Left hindlimb (tissue), 1 donor: ENCODE measurements at places on chromosomes 6 and 20.

- no peak for DNase-seq
Observed at GRCh38 chr6:152184917-152185574, 377.6 kb downstream of the ESR1 start.

DNA sequence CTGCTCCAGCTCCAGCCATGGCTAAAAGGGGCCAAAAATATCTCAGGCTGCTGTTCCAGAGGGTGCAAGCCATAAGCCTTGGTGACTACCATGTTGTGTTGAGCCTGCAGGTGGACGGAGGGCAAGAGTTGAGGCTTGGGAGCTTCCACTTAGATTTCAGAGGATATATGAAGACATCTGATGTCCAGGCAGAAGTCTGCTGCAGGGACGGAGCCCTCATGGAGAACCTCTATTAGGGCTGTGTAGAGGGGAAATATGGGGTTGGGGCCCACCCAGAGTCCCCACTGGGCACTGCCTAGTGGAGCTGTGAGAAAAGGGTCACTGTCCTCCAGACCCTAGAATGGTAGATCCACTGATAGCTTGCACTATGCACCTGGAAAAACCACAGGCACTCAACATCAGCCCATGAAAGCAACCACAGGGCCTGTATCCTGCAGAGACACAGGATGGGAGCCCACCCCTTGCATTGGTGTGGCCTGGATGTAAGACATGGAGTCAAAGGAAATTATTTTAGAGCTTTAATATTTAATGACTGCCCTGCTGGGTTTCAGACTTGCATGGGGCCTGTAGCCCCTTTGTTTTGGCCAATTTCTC lies 70.5 kb downstream of the NINL start:
- no peak for DNase-seq

DNA sequence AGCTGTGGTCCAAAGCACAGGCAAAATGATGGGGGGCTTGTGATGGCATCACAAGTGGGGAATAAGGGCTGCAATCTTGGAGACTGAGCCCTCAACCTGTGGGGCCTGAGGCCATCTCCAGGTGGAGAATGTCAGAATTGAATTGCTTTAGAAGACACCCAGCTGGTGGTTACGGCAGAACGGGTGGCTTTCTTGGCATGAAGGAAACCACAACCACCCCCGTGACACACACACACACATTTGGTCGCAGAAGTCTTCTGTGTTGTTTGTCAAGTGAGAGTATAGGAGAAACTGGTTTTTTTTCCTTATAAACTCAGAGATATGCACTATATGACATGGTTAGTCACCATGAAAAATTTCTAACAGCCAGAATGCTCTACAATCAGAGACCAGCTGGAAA lies 139.5 kb upstream of the CDH4 start:
- no peak for DNase-seq

DNA sequence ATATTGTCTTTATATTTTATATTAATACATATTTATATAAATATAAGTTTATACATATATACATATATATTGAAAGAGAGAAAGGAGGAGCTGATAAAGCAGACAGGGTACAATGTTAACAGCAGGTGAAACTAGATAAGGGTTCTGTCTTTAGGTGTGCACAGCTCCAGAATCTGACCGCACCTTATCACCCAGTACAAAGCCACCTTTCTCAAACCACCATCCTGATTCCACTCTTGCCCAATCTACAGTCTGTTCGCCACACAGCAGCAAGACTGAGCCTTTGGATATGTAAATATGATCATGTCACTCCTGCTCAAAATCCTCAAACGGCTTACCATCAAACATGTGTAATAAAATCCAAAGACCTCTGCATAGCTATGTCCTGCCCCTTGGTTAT lies 34.7 kb upstream of the ASCC3 start:
- DNase-seq: no peak

GRCh38 chr6:32439602-32440214 lies at the start of gene HLA-DRA:
TSS of gene HLA-DRA (plus strand) at chr6:32439887. CDS start at chr6:32439951, 64 bp downstream.
- no peak for DNase-seq

DNA sequence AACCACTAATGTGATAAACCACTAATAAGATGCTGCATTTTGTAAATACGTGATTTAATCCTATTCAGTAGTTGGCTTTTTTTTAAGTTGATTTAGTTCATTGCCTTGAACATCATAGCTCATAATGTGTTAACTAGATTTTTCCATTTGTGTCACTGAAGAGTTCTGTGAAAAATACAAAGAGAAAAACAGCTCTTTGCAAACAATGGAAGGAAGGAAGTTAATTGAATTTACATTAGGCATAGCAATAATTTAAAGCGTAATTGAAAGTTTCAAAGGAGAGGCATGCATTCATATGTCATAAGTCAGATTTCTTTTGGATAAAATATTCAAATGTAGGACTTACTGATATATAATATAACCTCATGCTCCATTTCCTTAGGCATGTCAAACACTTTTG lies 102.3 kb downstream of the TBC1D7 start:
- DNase-seq: no peak

DNA sequence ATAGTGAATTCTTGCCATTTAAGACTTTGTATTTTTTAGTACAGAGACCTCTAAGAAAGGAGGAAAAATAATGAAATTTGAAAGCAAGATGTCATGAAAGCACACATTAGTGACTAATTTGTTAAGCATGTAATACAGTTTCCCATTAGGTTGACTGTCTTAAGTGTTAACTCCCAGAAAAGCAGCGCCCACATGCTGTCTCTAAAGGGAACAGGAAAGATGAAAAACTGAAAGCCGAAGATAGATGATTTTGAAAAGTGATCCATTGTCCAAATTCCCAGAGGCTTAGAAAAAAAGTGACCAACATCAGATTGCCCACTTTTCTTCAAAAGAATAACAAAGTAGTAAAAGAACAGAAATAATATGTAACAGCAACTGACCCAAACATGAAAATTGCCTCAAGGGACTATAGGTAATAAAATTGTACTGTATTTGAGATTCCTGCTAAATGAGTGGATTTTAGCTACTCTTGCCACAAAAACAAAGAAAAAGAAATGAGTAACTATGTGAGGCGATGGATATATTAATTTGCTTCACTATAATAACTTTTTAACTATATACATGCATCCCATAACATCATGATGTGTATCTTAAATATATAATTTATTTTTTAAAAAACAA lies 83.2 kb upstream of the OGFRL1 start:
- no peak for DNase-seq

DNA sequence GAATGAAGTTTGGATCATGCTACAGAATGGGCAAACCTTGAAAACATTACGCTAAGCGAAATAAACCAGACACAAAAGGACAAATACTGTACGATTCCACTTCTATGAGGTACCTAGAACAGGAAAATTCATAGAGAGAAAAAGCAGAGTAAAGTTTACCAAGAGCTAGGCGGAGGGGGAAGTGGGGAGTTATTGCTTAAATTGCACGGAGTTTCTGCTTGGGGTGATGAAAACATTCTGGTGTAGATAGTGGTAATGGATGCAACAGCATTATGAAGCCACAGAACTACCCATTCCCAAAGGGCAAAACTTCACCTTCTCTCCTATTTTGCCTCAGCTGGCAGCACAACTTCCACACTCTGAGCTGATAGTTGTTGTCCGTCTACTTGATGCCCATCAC lies 6.4 kb upstream of the PDYN start:
- DNase-seq: no peak

GRCh38 chr6:56756791-56757587 lies 114.3 kb upstream of the DST start:
- DNase-seq: no peak

GRCh38 chr20:49888212-49889000 lies 26.9 kb downstream of the SPATA2 start:
- DNase-seq: peak; percentile 62

DNA sequence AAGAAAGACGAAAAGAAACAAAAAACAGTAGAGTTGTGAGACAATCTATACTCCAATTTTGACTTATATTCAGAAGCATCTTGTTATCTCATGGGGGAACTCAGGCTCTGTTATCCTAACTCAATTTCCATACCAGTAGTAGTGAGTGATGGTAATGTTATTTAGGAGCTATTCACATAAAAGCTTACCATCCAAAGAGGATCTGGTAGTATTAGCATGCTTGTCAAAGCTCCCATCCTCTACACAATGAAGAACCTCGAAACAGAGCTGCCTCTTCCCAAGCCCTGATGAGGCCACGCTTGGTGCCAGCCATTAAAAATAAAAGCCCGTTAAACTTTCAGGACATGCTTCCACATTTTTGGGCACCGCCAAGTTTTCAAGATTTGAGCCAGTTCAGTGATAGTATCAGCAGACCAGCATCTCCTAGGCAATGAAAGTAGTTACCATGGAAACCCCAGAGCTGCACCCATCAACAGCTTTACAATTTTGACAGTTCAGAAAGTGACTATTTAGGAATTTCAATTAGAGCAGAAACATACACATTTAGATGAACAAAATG lies 173.3 kb downstream of the CD83 start:
- no peak for DNase-seq

DNA sequence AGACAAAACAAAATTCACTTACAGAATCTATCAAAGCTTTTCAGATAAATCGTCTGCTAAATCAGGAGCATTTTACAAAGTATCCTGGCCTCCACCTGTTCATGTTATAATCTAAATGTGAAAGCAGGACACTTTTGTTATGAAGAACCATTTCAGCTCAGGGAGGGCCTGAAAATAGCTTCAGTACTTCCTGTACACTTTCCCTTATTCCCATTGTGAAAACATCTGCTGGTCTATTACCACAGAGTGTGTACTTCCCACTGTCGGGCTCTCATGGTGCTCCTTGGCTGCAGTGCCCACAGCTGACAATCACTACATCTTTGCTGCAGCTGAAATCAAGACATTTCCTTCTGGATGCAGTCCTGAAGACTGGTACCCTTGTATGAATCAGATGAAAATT lies 128.1 kb downstream of the OPRM1 start:
- DNase-seq: no peak

DNA sequence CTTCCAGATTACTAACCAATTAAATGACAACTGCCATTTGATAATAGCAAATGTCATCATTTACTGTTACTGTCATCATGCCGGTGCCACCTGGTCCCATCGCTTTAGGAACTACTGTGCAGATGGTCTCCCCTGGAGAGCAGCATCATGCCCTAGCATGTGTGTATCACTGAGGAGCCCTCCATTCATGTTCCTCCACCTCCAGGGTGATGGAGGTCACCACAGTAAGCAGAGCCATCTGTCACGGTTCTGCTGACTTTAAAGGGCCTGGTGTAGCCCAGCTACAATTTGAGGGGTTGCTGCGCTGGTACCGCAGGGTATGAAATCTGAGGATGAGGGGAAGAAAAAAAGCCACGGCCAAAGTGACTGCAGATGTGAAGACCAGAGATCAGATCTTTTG lies 118.8 kb upstream of the KCNK16 start:
- no peak for DNase-seq

DNA sequence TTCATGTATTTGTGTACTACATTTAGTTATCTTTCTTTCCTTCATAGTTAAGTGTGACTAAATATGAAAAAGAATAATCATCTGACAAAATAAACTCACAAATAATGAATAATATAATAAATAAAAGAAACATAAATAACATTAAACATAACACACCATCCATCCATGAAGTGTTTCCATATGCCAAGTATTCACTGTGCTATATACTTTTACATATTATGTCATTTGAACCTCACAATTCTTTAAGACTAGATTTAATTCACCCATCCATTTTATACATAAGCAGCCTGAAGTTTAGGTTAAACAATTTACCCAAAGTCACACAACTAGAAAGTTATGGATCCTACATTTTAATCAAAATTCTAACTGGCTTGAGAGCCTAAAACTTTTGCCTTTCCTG lies 549.4 kb upstream of the HS3ST5 start:
- DNase-seq: no peak

- DNase-seq: no peak
Observed at GRCh38 chr6:20447157-20447556, 45.5 kb downstream of the E2F3 start.

- DNase-seq: peak; percentile 34
Observed at GRCh38 chr6:43773050-43773979, 3.3 kb downstream of the VEGFA start.

- no peak for DNase-seq
Observed at GRCh38 chr20:52777171-52777570, 195.0 kb upstream of the TSHZ2 start.

DNA sequence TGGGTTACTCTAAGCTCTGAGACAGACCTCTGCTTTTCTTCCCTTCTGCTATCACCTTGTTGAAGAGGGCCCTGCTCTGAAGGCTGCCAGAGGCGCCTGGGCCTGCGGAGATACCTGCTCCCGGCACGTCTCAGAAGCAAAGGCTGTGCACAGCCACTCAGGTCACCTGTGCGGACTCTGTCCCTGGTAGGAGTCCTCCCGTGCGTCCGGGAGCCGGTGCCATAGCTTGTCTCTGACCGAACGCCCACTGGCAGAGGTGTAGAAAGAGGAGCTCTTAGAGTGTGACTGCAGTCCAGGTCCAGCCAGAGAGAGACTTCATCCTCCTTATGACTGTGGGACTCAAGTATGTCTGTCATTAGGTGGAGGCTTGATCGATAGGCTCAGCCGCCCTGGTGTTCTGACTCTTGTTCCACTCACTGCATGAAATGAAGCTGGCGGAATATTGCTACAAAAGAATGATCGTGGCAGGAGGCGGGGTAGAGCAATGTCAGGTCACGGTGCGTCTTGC lies 51.0 kb upstream of the UNC93A start:
- DNase-seq: no peak

DNA sequence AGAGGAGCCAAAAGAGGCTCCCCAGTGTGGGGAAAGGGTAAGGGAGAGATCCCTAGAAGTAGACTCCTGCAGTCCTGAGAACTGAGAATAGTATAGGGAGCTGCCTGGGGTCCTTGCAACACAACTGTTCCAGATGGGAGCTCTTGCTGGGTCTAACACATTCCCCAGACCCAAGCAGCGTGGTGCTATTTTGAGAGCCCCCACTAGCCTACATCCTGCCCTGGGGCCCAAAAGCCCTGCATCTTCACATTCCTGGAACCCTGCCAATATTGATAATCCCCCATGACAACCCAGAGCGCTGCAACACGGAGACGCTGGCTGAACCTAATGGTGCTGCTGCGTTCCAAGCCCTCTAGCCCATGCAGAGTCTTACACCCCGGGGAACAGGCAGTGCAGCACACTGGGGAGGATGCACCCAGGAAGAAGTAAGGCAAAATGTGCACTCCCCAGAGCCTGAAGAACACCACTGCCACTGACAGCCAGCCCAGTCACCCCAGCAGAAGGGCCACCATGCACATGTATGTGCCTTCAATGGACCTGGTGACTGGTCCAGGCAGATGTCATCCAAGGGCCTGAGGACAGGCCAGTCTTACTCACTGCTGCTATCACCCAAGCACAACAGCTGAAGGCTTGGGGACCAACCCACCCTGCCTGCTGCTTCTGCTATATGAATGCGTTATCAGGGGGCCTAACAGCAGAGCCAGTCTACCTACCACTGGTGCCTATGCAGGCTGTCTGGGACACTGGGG lies 7.0 kb upstream of the RNF217 start:
- DNase-seq: no peak
